ENCODE measurements at places on chromosomes 7 and 10. TPM values are rescaled to one million over a fixed set of nuclear protein-coding genes. Genes with fewer than 3 reads are reported as not detected.

Gene C7orf33
- polyA plus RNA-seq: not detected

Gene CPA4
- polyA plus RNA-seq: not detected

Gene SNX10
- polyA plus RNA-seq: 30.1 TPM

Gene CTTNBP2
- polyA plus RNA-seq: 3.8 TPM

Gene FOXP2
- 0.69 TPM for polyA plus RNA-seq

GRCh38 chr7:123867225-123867624, 22.3 kb downstream of the HYAL4 start:
- DNase-seq: no peak

DNA sequence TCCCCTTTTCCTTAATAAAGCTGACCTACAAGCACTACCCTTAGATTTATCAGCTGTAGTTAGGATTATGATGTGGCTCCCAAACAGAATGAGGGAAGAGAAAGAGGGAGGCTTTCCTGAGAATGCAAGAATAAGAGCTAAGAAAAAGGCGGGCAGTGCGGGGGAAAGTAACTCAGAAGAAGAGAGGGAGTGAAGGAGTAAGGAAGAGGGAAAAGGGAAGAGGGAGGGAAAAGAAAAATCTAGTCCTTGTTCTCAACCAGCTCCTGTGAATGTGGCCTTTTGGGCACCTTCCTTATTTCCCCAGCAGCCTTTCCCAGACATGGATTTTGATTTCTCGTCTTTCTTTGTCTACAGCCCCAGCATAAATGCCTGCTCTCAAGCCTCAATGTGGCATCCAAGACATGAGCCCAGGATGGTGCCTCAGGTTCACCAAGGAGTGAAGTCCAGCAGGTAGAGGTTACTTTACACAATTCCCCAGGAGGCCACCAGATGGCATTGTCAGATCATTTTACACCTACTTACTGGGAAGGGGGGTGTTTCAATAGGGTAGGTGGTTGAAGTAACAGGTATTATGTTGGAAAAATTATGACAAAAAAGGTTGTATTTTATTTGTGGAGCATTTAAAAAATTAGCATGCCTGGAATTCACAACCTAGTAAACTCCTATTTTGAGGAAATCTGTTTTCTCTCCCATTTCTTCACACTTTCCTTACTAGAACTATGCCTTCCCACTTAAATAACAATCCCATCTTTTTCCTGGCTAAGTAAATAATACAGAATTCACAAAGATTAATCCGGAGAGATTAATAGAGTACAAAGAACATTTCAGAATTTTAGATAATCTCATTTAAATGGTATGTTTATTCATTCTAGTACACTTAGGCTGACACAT, 106.5 kb downstream of the HTR7 start:
- DNase-seq: peak; percentile 33

- DNase-seq: peak; percentile 80
These were observed 369.6 kb downstream of the AUTS2 start for GRCh38 chr7:69967689-69968450.

- no peak for DNase-seq
These were observed 22.1 kb downstream of the RAB18 start for GRCh38 chr10:27526242-27526641.

DNA sequence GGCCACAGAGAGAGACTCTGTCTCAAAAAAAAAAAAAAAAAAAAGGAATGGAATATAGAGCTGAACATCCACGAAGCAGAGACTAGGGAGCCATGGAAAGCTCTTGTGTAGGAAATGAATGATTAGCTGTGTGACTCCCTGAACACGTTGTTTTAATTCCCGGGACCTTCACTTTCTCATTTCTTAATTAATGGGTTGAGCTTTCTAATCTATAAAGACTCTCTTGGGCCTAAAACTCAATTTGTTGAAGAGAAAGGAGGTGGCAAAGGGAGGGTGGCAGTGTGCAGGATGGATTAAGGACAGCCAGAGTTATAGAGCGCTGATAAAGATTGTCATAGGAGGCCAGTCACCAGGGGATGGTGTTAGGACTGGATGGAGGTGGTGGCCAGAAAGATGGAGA, 48.0 kb downstream of the CYCS start:
- DNase-seq: no peak

- no peak for DNase-seq
These were observed 35.7 kb upstream of the SDK1 start for GRCh38 chr7:3265388-3265787.

GRCh38 chr10:21978191-21978862, 25.2 kb downstream of the DNAJC1 start:
- DNase-seq: no peak

- no peak for DNase-seq
These were observed 7.7 kb downstream of the SLC37A3 start for GRCh38 chr7:140390466-140391190.

All from kidney (tissue), 22 donors.